ENCODE measurements at places on chromosomes 1 and 21.

DNA sequence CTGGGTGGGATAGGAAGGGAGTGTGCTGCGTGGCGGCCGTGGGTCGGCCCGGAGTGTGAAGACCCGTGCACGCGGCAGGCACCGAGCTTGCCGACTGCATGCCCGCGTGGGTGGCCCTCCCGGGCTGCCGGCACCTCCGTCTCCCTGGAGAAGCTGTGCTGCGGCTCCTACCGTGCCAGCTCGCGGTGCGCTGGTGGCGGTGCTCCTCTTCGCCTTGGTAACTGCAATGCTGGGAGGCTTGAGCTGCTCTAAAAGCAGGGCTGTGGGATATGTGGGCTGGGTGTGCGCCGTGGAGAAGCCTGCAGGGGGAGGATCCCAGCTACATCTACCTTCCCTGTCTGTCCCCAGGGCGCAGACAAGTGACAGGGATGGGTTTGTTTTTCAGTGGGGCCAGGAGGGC lies 2.4 kb downstream of the GABRD start:
- no peak for DNase-seq

GRCh38 chr1:228830185-228830953 lies 95.1 kb downstream of the RHOU start:
- DNase-seq = no peak

GRCh38 chr1:77179632-77180031 lies 39.6 kb downstream of the PIGK start:
- no peak for DNase-seq

DNA sequence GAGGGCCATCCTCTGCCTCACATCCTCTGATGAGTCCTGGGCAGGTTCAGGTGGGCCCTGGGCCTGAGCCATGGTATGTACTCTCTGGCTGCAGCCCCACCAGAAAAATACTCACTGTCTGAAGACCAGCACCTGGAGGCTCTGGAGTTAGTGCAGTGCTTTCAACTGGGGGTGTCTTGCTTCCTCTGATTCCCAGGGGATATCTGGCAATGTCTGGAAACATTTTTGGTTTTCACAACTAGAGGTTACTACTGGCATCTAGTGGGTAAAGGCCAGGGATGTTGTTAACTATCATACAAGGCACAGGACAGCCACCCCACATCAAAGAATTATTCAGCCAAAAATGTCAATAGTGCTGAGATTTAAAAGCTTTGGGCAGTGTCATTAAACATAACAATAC lies 152.7 kb downstream of the HIVEP3 start:
- DNase-seq = no peak

DNA sequence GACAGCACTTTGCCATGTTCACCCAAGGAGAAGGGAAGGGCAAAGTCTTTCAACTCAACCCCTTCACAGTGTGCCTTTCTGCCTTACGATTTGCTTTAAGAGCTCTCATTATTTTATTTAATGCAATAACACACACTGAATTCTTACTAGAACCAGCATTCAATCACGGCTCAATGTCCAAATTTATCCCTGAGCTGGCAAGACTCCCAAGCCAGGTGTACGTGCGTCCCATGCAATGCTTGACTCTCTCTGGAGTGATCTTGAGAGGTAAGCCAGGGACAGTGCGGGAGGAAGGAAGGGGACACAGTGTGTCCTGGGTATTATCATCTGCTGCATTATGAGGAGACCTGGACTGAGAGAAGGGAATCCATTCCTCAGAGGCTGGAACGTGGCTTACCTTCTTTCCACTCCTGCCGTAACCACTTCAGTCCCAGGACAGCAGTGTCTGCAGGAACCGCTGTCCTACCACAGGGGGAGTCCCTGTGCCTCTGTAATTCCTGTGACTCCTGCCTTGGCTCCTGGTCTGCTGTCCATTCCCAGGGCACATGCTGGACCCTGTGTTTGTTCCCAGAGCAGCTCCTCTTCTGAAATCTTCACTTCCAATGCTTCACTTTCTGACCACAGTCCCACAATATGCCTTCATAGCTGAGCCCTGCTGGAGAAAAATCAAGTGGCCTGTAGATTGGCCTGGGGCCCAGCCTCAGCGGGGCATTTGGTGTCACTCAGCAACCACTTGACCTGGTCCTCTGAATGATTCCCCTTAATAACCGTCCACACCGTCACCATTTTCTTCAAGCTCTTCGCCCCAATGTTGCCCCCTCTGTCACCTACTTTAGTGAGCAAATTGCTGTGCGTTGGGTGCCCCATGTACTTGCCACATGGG lies 28.6 kb upstream of the STUM start:
- DNase-seq = no peak

DNA sequence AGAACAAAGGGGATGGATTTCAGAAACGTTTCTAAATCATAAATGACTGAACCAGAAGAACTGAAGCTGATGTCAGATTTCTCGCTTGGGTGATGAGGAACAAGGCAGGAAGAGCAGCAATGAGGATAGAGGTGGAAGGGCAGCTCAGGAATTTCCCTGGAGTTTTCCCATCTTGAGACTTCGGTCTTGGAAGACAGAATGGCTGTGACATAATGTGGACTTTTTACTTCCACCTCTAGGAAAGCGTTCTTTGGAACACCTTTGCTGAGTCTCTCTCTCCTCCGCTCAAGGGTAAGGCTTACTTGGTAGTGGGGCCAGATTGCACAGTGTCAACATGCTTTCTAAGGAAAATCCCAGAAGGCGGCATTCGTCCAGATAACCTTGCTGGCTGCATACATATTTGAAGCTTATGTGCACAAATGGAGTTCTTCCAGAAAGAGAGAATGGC lies 36.6 kb downstream of the DEGS1 start:
- no peak for DNase-seq

- no peak for DNase-seq
Observed at GRCh38 chr1:111756124-111756513, 418 bp downstream of the DDX20 start.

GRCh38 chr21:37967036-37967435 lies 50.8 kb upstream of the KCNJ6 start:
- no peak for DNase-seq

DNA sequence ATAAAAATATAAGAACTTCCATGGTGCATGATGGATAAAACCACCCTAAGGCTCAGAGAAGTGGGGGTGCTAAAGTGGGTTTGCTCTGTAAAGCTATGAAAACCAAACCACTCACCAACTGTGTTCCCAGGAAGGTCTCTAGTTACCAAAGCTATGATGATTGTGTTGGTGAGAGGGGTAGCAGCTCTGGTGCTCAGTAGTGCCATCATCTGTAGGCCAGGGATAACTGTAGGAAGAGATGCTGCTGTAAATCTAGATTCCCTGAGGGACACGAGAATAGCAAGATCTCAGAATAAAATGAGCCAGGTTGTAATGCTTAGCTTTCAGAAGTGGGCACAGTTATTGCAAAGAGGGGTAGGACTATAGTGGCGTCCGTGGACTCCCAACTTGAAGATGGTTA lies 124.5 kb downstream of the GREM2 start:
- no peak for DNase-seq

DNA sequence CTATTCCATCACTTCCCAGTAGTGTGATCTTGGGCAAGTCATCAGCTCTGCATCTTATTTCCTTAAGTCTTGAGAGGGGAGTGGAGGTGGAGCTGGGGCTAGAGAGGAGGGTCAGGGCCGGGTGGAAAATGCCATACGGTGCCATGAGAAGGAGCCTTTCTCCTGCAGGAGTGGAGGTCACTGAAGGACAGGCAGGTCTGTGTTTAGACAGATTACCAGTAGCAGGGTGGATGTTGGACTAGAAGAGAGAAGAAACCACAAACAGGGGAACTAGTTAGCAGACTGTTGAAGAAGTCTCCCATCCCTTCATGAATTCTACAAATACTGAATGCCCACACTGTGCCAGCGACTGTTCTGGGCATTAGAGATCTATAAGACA lies 13.9 kb upstream of the CPT2 start:
- DNase-seq = no peak

Measured in activated T-helper 2 cell treated with anti-CD3 and anti-CD28 coated beads, Interferon-gamma antibody, Interleukin-2, Interleukin-4, amounts not matched to agents 10 μg/mL and 5 μg/mL and 100 μg/mL, durations not matched to agents 14 hours and 24 hours and 36 hours (primary cell).